Fibroblast of skin of left biceps (primary cell): ENCODE measurements at places on chromosomes 5 and 9.

GRCh38 chr9:93061791-93062763 lies 3.6 kb downstream of the SUSD3 start:
- DNase-seq: no peak

DNA sequence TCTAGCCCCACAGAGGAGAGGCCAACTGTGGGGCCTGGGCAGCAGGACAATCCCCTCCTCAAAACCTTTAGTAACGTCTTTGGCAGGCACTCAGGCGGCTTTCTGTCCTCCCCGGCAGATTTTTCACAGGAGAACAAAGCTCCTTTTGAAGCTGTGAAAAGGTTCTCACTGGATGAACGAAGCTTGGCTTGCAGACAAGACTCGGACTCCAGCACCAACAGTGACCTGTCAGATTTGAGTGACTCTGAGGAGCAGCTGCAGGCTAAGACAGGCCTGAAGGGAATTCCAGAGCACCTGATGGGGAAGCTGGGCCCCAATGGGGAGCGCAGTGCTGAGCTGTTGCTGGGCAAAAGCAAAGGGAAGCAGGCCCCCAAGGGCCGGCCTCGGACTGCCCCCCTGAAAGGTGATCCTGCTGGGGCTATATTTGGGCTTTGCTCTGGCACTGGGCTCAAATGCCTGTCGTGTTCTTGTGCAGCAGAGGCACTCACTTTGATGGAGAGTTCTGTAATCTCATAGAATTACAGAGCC lies 39.4 kb downstream of the KDM3B start:
- DNase-seq: no peak

DNA sequence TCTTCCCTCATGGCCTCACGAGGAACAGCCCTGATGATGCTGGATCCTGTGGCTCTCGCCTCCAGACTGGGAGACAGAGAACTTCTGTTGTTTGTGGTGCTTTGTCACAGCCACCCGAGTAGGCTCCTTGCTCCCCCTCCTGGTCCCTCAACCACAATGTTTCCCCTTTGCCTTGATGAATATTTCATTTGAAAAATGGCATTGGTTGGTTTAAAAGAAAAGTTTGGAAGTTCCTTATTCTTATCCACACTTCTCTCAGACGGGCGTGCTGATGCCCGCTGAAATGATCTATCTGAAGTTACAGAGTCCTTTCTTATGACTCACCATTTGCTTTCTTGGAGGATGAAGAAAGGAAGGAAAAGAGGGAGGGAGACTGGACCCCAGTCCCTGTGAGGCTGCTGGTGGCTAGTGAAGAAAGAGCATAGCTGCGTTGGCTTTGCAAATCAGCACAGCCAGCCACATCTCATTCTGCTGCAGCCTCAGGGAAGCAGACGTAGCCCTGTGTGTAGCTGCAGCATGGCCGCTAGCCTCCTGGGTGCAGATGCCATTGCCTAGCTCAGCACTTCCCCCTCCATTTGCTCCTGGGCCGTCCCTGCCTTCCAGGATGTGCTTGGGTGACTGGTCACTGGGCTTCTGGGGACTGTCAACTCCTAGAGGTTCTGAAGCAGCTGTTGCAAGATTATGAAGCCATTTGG lies 185.9 kb downstream of the ERCC6L2 start:
- peak; percentile 51 for DNase-seq

GRCh38 chr5:138111937-138112336 lies 27.3 kb downstream of the NME5 start:
- no peak for DNase-seq

- no peak for DNase-seq
Observed at GRCh38 chr5:3517348-3517747, 78.3 kb upstream of the IRX1 start.

DNA sequence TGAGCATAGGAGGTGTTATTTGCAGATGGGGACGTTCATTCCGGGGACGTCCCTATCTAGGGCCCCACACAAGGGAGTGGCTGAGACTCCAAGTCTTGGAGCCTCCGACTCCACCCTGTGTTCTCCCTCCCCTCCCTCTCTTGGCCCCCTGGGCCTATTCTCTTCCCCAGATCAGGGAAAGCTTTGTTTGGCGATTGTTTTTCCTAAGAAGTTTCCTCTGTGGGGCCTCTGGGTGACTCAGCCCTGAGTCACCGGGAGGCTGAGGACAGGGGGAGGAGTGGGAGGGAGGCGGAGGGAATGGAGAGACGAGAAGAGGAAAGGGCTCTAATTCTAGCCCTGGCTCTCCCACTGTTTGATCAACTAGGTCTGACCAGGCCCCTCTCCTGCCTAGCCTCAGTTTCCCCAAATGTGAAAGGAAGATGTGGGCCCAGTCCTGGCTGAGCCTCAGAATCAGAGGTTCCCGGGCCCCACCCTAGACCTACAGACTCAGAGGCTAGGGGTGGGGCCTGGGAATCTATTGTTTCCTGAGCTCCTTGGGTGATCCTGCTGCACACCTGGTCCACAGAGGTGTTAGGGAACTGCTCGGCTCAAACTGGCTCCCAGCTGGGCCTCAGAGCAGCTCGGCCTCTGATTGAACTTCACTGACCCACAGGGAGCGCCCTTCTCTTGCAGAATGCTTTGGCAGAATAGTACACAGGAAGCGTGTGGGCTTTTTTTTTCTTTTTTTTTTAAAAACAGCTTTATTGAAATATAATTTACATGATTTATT lies 19.2 kb downstream of the GSN start:
- peak; percentile 93 for DNase-seq

DNA sequence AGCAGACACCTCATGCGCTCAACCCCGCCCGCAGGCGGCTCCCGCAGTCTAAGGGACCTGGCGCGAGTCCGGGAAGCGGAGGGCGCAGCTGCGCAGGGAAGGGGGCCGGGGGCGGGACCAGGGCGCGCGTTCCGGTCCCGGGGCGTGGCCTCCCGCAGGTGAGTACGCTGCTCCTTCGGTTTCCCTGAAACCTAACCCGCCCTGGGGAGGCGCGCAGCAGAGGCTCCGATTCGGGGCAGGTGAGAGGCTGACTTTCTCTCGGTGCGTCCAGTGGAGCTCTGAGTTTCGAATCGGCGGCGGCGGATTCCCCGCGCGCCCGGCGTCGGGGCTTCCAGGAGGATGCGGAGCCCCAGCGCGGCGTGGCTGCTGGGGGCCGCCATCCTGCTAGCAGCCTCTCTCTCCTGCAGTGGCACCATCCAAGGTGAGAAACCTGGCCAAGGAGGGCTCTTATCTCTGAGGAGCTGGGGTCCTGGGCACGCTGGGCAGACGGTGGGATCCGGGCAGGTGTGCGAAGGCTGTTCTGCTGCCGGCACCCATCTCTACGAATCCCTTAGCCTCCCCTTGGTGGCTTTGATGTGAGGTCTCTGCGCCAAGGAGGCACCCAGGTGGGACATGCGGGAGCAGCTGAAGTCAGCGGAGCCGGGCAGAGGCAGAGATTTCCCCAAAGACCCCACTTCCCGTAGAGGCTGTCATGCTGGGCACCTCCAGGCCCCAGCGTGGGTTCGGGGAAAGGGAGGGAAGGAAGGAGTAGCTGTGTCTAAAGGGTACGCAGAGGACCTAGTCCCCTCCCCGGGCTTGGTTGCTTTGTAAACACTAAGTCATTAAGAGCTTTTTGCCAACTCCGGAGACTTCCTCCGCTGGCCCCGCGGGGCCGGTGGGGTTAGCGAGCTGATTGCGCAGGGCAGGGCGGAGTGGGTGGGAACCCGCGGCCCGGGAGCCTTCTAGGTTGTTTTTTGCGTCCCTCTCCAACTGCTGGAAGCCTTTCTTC lies at the start of gene F2RL1:
Gene F2RL1 (plus strand): TSS at position 187 of the 988 bp plus-strand sequence. CDS start 153 bp downstream, at position 340.
- no peak for DNase-seq

- DNase-seq: peak; percentile 40
Observed at GRCh38 chr9:130835441-130836298, 616 bp downstream of the ABL1 start.

DNA sequence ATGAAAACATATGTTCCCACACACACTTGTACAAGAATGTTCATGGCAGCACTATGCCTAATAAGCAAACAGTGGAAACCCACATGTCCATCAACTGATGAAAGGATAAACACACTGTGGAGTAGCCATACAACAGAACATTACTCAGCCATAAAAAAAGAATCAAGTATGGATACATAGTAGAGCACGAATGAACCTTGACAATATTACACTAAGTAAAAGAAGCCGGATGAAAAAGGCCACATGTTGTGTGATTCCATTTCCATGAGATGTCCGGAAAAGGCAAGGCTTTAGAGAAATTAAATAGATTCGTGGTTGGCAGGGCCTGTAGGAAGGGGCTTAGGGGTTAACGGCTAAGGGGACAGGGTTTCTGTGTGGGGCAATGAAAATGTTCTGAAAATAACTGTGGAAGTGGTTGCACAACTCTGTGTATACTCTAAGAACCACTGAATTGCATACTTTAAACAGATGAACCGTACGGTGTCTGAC lies 51.4 kb downstream of the COL23A1 start:
- DNase-seq: no peak

- no peak for DNase-seq
Observed at GRCh38 chr5:79074641-79075040, 5.1 kb downstream of the BHMT2 start.

GRCh38 chr5:137095597-137095996 lies 403.5 kb downstream of the SPOCK1 start:
- no peak for DNase-seq

DNA sequence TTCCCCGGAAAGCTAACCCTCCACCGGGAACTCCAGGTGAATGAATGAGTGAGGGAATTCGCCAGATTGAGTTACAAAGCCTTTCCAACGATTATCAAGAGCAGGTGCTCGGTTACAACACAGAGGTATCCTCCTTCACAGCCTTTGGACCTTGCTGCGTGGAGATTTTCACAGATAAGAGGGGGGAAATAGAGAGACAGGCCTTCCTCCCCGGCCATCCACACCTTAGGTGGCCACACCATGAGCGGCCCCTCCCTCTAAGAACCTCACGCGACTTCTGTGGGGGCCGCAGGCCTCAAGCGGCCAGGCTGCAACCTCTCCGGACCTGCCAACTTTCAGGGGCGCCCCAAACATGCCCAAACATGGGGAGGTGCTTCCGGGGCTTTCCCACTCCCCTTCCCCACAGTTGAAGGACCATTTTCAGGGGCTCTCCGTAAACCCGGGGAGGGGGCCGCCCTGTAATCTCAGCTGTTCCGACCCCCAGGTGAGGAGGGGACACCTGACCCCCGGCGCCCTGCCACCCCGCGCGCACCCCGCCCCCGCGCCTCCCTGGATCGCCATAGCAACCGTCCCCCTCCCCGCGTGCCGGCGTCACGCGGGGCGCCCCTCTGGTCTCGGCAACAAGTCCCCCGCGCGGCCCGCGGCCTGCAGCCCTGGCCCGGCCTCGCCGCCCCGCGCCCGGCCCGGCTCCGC lies 603 bp downstream of the DENND1A start:
- DNase-seq: no peak

- no peak for DNase-seq
Observed at GRCh38 chr9:2634153-2634552, 12.6 kb downstream of the VLDLR start.

DNA sequence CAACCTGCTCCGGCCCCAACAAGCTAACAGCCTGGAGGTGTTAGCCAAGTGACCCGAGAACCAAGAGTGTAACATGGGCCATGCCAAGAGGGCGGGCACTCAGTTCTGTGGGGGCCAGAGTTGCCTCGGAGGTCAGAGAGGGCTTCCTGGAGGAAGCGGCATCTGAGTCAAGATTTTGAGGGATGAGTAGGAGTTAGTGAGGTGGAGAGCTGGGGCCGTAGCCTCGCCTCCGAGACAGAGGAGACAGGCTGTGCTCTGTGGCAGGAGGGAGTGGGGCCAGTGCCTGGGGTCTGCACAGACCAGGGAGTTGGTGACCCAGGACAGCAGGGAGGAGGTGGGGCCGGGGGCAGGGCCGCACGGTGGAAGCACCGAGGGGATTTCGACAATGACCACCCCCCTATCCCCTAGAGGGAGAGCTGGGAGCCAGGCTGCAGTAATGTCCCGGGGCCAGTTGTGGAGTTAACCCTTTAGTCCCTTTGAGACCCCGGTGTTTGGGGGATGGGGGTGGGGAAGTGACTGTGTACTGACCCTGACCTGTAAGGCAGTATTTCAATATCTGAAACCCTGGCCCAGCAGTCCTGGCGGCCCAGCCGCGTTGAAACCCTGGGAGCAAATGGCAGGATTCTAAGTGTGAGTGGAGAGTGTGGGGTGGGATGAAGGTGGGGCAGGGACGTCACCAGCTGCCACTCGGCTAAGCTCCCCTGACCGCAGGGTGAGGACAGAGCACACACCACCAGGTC lies 148.7 kb upstream of the COL5A1 start:
- no peak for DNase-seq

- DNase-seq: no peak
Observed at GRCh38 chr5:120073722-120074121, 390.4 kb upstream of the PRR16 start.

DNA sequence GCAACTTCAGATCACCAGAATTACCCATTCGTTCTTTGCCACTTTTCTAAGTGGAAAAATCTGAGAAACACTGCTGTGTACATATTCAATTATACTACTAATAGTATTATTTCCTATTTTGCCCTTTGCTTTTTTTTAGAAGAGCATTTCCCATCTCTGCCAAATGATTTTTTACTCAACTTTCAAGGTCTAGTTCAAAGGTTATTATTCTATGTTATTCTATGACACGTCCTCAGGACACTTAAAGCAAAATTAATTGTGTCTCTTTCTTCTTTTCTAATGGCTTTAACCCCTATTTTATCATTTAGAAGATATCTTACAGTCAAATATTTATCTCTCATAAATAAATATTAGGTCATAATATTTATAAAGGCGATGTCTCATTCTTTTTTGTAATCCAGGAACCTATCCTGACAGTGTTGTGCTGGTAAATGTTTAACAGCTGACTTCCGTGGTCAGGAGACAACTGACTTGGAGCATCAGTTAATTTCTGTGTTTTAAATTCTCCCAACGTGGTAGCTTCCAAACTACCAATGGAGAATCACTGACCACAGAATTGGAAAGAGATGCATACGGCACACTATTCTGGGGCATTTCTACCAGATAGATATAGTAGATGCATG lies 375.2 kb downstream of the ARRDC3 start:
- DNase-seq: no peak

- no peak for DNase-seq
Observed at GRCh38 chr9:72467766-72468738, 53.4 kb upstream of the TMC1 start.

DNA sequence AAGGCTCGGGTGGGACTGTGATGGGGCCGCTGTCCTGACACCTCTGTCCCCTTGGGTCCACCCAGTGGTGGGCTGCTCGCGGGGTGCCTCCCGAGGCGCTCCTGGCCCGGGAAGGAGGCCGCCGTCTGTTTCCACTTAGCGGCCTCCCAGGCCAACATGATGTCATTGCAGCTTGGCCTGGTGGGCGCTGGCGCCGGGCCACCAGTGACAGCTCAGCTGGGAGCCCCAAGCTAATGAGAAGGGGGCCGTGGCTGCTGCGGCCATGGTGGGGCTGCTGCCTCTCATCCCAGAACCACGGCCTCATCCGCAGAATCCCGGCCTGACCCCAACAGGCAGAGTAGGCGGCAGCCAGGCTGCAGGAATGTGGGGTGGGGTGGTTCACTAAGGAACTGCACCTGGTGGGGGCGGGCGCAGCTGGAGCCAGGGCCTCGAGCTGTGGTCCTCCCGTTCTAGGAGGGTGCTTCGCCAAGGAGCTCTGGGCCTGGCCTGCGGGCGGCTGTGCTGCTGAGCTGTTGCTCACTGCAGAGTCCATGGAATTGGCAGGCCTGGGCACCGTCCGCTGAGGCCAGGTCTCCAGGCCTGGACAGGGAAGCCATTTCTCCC lies 123.5 kb upstream of the COL5A1 start:
- peak; percentile 37 for DNase-seq
